Activated B cell treated with CpG ODN at 0.5 μM for 24 hours (primary cell): ENCODE measurements at places on chromosomes 12 and 14.
A peak's percentile ranks its signal among the peaks of the same experiment; 100 is the strongest.

DNA sequence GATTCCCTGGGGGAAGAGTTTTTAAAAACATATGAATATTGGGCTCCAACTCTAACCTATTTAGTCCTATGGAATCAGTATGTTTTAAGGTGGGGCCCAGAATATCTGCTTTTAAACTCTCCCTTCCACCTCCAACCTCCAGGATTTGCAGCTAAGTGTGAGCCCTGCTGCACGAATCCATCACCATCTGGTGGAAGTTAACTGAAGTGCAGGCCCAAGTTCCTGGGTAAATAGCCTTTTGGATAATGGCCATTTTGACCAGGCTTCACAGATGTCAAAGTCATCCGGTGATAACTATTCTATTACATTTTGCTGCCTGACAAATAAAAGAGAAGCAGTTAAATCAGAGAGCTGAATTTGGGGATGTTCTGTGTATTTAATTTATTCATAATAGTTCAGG is 58.1 kb upstream of the RMST start:
- no peak for DNase-seq

DNA sequence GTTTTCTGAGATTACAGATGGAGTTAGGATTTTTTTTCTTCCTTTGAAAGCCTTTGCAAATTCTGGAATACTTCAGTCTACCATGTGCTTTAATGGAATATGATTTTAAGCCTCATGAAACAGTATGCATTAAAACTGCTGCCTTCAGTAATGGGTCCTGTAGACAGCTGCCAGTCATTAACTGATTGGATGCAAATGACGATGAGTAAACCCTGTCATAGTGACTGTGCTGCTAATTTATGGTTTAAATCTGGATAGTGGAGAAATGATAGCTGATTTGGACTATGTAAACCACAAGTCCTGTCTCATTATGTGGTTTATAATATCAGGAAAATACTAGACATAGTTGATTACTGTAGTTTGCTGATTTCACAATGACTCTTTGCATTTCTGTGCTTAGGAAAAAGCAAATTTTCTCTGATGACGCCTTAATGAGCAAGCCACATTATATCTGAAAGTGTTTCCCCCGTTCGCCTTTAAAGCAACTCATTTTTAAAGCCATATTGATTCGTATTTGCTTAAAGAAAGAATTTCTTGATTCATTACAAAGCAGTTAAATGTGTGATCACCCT is 217.6 kb downstream of the TMTC2 start:
- no peak for DNase-seq

- DNase-seq, result no peak
Observed at GRCh38 chr12:45355730-45356129, 139.8 kb downstream of the ANO6 start.

GRCh38 chr12:90274407-90274806 is 565.8 kb upstream of the ATP2B1 start:
- no peak for DNase-seq

GRCh38 chr12:33156042-33156441 is 259.5 kb upstream of the PKP2 start:
- DNase-seq, result no peak

DNA sequence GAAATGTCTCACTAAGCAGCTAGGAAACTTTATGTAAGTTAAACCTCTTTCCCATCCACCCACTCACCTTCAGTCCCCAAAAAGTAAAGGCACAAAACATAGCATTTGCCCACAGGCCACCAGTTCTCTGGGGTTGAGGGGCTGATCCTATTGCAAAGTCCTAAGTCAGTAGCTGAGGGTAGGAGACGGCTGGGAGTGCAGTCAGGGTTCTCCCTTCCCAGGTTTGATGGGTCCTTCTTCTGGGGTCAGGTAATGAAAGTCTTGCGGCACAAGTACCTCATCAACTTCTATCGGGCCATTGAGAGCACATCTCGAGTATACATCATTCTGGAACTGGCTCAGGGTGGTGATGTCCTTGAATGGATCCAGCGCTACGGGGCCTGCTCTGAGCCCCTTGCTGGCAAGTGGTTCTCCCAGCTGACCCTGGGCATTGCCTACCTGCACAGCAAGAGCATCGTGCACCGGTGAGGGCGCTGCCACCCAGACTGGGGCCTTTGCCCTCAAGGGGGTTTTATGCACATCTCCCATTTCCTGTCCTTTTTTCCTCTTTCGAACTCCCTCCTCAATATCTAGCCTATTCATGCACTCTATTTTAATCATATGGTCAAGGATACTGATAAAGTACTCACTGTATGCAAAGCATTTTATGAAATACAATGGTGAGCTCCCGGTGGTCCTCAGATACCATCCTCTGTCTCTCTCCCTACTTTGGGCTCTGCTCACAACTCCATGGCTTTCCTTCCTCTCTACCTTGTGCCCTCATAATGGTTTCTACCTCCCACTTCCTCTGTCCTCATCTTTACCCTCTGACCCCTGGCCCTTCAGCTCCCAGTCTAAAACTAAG is 986 bp downstream of the TSSK4 start:
- DNase-seq, result no peak

DNA sequence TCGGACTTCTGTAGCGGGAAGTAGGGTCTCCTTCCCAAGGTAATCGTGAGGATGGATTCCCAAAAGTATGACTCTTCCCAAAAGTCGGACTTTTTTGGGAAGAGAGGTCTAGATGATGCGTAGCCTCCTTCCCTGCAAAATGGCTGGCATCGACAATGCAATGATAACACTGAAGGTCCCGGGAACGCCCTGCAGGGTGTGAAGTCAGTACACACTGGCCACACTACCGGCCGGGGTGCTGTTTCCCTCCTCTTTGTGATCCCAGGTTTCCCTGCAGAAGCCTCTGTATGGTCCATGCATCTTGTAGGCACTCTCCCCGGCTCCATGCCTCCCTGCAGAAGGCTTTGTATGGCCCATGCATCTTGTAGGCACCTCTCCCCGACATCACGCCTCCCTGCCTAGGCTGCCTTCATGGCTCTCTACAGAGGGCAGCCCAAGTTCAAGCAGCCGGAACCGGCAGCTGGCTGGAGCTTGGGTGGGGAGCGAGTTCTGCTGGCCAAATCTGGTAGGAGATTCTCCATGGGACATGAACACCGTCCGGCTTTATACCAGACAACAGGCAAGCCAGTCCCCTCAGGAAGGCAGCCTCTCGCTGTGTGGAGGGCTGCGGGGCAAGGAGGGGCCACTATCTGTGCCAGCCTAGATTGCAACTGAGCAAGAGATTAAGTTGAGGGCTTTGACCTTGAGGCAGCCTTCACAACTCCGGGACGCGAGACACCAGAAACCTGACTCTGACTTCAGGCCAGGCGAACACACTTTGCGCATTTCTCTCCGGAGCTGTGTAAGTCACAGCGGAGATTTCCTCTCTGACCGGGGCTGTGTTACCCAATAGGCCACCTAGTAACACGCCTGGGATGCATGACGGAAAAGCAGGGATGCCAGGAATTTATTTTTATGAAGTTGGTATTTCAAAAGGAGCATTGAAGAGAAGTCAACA is 23.5 kb downstream of the FZD10 start:
- DNase-seq, result no peak

GRCh38 chr12:68175557-68176061 is 16.1 kb upstream of the IFNG start:
- peak; percentile 20 for DNase-seq

GRCh38 chr14:92437729-92438285 is 75.8 kb upstream of the RIN3 start:
- no peak for DNase-seq

GRCh38 chr12:85352016-85352415 is 72.0 kb downstream of the ALX1 start:
- DNase-seq, result no peak

- DNase-seq, result no peak
Observed at GRCh38 chr12:19643635-19644034, 204.3 kb downstream of the AEBP2 start.

DNA sequence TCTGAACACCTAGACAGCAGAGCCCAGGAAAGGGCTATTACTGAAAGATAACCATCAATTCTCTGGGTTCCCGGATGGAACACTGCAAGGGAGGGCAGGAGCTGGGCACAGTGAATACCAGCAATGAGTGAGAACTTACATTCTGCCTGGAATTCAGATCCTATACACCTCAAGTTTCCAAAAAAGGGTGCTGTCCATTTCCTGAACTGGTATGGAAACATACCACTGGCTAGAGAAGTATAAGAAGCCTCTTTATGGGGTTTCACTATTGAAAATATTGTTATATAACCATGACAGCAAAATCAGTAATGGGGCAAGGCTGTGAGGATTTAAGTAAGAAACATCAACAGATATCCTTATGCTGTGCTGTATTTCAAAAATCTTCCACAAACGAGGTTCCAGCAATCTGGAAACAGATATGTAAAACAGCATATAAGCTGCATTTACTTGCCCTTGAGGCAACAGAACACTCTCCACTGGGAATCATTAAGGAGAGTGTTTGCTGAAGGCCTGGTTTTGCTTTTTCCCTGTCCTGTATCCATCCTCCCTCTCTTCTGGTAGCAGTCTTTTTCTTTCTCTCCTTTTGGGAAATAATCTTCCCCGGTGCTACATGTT is 53.3 kb upstream of the GTF2A1 start:
- DNase-seq, result no peak

DNA sequence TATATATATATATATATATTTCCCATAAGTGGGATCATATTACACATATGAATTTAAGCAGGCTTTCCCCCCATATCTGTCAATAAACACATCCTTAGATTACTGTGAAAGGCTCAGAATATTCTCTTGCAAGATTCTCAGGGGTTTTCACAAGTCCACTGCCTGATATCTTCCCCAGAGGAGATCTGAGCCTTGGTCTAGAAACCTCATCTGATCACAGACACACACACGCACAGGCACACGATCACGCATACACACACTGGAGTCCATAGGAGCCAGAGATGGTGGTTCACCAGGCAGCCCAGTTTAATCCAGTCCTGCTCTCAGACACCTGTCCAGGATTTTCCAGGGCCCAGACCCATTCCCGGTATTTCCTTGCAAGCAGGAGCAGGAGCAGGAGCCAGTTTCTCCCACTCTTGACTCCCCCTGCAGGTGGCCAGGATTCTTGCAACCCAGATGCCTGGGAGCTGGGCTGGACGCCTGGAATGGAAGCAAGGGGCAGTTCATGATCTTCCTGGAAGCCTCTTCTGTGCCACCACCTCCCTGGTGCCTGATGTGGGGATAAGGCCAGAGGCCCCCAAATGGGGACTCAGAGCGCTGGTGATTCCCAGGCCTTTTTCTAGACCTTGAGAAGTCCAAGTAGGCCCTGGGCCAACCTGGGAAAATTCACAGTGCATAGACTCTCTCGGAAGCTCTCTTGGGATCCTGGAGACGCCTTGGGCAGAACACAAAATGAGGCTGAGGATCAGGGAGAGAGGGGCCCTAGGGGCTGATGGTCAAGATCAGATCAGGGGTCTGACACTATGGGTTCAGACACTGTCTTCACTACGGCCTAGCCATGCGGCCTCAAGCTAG is 16.5 kb upstream of the KRT78 start:
- no peak for DNase-seq

DNA sequence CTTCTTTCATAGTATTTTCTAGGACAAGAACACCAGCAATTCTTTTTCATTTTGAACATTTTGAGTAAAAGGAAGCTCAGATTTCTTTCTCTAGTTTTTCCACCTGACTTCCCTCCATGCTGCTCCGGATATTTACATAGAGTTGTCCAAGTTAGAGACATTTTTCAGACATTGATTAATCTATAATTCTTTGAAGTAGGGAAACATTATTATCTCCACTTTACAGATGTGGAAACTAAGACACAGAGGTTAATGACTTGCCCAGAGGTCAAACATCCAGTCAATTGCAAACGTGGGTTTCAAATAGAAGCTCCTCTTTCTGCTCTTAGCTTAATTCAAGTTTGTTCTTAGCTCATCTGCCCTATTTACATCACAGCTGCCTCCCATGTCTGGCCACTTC is 138.3 kb downstream of the EGLN3 start:
- DNase-seq, result no peak

- DNase-seq, result no peak
Observed at GRCh38 chr12:51773145-51773869, 75.2 kb downstream of the FIGNL2 start.

DNA sequence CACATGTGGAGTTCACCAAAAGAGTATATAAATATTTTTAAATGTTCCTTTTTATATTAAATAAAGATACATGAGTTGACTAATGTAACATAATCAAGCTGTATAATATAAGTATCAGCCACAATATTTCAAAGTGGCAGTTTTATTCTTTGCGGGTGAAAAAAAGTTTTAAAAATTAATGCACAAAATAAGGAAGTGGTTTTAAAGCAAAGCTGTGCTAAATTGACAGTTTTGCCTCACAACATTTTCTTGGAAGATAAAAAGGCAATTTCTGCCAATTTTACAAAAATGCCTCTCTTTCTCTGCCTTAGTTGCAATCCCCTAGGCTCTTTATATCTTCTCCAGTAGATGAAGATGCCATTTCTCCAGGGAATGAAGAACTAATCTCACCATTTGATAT is 719.1 kb downstream of the C12orf50 start:
- DNase-seq, result no peak

DNA sequence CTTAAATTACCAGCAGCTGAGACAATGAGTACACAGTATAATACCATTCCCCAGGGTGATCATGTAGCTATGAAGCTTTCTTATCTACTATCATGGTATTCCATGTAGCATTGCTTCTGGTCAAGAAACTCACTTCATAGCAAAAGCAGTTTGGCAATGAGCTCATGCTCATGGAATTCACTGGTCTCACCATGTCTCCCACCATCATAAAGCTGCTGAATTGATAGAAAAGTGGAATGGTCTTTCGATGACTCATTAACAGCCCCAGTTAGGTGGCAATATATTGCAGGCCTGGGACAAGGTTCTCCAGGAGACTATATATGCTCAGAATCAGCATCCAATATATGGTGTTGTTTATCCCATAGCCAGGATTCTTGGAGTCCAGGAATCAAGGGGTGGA is 553.7 kb downstream of the FOXG1 start:
- no peak for DNase-seq

- DNase-seq, result no peak
Observed at GRCh38 chr14:69107407-69108003, 45.4 kb downstream of the DCAF5 start.

- no peak for DNase-seq
Observed at GRCh38 chr12:119546340-119546739, 47.2 kb upstream of the TMEM233 start.

- no peak for DNase-seq
Observed at GRCh38 chr12:111488271-111488670, 82.5 kb downstream of the SH2B3 start.

DNA sequence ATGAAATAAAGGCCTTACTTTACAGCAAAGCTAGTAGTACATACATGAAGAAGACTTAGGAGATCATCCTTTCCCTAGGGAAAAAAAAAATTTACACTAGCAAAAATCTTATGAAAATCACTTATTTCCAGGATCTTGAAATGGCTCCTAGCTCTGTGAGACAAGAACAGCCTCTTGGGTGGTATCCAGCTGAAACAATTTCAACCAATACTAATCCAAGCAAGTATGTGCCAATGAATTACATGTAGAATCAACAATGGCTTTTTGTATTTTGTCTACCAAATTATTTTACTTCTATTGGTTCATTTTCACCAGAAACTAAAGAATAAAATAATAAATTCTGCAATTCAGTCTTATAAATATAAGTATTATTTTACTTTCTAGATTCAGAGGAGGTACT is 2.7 kb upstream of the SLCO1A2 start:
- DNase-seq, result no peak
